ENCODE measurements at places on chromosomes 5 and 9.

- DNase-seq = no peak
Observed at GRCh38 chr5:152623951-152624350, 218.9 kb upstream of the NMUR2 start.

GRCh38 chr5:95989283-95990048 lies 27.8 kb upstream of the ELL2 start:
- no peak for DNase-seq

- no peak for DNase-seq
Observed at GRCh38 chr9:112699230-112699629, 18.7 kb downstream of the INIP start.

DNA sequence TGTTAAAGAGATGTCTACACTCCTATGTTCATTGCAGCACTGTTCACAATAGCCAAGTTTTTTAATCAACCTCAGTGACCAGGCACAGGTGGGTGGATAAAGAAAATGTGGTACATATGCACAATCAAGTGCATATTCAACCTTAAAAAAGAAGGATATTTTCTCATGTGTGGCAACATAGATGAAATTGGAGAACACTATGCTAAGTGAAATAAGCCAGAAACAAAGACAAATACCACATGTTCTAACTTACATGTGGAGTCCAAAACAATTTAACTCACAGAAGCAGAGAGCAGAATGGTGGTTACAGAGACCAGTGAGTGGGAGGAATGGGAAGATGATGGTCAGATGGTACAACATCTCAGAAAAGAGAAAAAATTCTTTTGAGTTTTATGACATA lies 31.8 kb downstream of the ANXA1 start:
- peak; percentile 65 for DNase-seq

GRCh38 chr9:108519437-108519836 lies 336.3 kb downstream of the ACTL7B start:
- no peak for DNase-seq
